GF-D8 (cell line): ENCODE measurements at places on chromosomes 2 and 18.

- no peak for DNase-seq
These were observed 68.7 kb downstream of the STK39 start for GRCh38 chr2:168178520-168179324.

DNA sequence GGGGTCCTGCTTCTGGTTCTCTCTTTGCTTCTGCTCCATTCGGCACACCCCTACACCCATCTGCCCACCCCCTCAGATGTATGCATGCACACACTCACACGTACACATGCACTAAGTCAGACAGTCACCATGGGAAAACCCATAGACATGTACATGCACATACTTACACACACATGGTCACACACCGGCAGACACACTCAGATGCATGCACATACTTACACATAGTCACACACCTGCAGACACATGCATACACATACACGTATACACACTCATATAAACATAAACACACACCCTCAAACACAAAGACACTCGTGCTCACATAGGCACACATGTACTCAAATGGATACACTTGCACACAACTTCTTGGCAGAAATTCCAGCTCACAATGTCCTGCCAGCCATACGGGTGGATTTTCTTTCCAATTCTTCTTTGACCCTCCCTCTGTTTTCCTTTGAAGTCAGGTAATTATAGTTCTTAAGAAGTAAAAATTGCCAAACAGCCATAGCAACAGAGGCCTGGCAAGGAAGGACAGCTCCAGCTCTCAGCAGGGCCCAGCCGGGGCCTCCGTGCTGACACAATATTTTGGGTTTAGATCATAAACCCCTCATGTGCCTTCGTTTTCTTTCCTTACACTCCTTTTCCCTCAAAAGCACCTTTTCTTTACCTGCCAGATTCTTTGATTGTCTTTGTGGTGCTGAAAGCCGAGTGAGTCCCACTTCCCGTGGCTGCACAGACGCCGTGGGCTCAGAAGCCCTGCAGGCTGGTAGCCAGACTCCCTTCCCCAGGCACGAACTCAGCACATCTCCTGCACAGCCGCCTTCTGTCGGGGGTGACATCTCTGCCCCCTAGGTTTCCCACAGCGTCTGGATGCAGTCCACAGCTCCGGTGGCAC is 195.7 kb downstream of the ARL4C start:
- no peak for DNase-seq

DNA sequence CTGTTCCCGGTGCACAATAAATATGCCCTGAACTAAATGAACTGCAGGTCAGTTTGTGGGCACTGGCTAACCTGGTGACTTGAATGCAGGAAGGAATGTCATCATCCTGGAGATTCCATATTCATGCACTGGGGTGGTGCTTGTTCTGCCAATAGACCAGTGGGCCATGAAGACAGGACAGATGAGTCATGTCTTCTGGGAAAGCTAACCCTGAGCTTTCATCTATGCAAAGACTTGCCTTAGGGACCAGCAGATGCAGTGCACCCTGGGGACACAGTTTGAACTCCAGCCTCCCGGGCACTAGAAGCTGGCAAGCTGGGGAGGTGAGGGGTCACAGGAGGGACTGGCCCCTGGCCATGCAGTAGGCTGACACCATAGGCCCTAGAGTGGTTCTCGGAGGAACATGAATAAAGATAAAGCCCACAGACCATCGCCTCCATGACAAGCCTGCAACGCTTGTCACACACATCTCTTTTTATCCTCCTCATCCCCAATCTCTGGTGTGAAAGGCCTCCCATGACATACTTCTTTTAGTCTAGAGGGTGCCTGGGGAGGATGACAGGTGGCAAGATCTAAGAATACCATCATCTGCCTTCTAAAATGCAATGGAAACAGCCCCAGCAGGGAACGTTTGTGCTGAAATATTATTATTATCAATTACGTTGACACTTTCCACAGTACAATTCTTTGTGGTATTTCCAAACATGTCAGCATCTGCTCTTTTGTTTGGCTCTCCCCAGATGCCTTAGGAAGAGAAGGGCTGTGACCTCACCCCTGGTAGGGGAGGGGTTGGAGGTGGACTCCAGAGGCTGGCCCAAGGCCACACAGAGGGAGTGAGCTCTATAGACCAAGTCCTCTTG is 267.4 kb upstream of the RAB6C start:
- DNase-seq, result no peak

GRCh38 chr2:124335058-124335457 is 310.0 kb downstream of the CNTNAP5 start:
- no peak for DNase-seq

- no peak for DNase-seq
These were observed 154.0 kb downstream of the PMAIP1 start for GRCh38 chr18:60053747-60054304.

DNA sequence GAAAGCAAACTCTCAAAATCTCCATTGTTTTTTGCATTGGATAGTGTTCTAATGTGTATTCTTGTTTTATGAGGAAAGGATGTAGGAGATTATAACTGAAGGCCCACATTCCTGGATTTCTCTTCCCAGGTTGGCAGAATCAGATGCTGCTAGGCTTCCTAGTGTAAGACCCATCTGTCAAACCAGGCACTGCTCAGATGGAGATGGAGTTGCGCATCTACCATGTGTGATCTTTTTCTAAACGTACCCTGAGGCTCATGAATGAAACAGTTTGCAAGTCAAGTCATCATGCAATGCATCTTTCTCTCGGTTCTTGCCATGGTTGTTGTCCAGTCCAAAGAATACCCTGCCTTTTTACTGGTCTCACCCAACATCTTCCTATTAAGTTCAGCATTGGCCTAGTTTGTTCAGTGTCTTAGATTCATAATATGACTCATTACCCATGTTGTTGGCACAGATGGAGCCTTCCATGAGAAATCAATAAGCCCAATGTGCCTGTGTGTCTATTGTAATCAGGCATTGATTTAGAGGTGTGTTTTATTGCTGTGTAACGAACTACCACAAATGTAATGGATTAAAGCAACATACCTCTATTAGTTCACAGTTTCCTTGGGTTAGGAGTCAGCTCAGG is 127.4 kb downstream of the NYAP2 start:
- no peak for DNase-seq

- no peak for DNase-seq
These were observed 58.3 kb downstream of the WDR7 start for GRCh38 chr18:56709463-56709862.
